Osteocyte (in vitro differentiated cells): ENCODE measurements at places on chromosomes 1 and 21.

GRCh38 chr1:57060451-57060850 is 94.6 kb upstream of the C8B start:
- no peak for DNase-seq

- DNase-seq: no peak
Observed at GRCh38 chr1:21537511-21537931, 28.3 kb downstream of the ALPL start.

- peak; percentile 63 for DNase-seq
Observed at GRCh38 chr1:41329662-41330587, 31.3 kb upstream of the FOXO6 start.

- DNase-seq: no peak
Observed at GRCh38 chr1:243598433-243598832, 251.6 kb downstream of the AKT3 start.

- DNase-seq: no peak
Observed at GRCh38 chr1:117188816-117189437, 21.8 kb downstream of the VTCN1 start.

GRCh38 chr1:110605901-110606656 is at the start of gene KCNA2:
Gene KCNA2 (minus strand): TSS chr1:110606358. CDS start chr1:110604782, 1,576 bp downstream.
- no peak for DNase-seq

DNA sequence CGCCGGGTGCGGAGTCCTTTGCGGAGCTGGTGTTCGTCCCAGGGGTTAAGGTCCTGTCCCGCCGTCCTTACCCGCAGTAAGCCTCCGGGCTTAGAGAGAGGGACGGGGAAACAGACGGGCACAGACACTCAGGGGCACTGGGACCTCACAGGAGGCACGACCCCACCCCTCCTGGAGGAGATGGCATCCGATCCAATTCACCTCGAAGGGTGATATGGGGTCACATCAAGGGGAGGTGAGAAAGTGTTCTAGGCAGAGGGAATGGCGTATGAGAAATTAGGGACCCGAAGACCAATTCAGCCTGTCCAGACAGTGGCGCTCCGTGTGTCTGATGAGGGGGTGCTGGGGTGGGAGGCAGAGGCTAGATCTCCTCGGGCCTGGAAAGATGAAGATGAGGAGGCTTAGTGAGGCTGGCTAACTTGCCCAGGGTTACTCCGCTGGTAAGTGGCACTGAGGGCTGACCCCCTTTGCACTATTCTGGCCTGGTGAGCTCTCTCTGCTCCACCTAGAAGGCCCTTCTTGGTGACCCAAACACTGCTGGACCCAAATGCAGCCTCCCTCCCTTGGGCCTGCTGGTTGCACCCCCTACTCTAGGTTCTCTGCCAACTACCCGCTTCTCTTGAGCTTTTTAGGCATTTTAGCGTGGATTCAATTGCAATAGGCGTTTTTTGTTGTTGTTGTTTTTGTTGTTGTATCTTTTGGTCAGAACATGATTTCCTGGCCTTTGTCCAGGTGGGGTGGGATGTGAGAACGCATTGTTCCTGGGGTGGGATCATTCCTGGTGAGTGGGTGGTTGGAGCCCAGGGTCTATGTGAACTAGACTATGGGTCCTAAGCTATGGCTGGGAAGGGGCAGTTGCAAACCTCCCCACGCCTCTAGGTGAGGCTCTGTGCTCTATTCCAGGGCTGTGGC is 12.3 kb downstream of the BTBD19 start:
- no peak for DNase-seq

DNA sequence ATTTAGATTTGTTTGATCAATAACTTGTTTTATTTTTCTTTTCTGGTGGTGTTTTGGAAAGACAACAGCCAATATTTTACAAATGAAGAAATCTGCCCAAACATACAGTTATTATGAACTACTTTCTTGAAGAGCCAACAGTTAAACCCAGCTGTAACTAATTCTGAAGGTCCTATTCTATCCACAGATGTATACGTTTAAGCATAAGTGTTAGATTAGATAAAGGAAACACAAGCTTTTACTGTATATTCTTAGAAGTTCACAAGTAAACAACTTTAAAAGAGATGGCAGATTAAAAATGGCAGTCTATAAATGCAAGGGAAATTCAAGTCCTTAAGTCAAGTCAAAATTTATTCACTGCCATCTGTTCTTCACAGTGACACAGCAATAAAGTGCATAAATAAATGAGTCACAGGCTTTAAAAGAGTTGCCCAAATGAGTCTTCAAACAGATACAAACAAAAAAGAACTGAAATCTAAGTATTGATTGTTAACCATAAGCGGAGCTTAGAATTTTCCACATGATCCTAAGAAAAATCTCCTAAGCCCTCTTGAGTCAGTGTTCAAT is 49.9 kb upstream of the KCNH1 start:
- no peak for DNase-seq

GRCh38 chr1:3668148-3668547 is 15.8 kb downstream of the TP73 start:
- DNase-seq: no peak

DNA sequence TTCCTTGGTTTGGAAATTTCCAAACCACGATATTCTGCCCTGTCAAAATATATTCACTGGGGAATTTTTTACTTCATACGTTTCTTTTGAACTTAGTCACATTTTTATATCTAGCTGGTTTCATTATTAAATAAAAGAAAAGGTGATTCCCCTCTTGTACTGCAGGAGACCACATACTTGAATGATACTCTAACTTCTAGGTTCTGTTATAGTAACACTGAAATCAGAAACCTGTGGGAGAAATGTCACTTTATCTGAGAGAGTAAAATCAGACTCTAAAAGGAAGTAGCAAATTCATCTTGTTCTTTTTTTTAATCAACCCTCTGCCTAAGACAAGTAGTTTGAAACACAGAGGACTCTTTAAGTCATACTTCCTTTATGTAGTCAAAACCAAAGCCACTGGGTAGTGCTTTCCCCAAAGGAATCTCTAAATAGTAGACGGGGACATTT is 34.4 kb downstream of the MRPL39 start:
- DNase-seq: no peak

GRCh38 chr21:8993943-8994639 is 1527.3 kb upstream of the TPTE start:
- no peak for DNase-seq

- no peak for DNase-seq
Observed at GRCh38 chr1:64865105-64865757, 101.1 kb downstream of the JAK1 start.

GRCh38 chr21:15260604-15261003 is 195.8 kb upstream of the NRIP1 start:
- DNase-seq: no peak

DNA sequence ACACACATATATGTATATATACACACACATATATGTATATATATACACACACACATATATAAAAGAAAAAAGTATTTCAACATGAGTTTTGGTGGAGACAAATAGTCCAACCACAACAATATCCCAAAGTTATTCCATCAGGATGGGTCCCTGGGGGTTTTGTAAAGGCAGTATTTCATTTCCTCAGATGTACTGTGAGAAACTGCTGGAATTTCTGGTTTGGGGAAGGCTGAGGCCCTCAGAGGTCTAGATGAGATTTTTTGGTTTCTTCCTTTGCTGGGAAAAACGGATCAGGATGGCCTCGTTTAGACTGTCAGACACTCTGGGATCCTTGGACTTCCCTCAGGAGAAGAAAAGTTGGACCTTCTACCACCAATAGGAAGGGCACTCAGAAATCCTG is 36.5 kb upstream of the TENT5B start:
- no peak for DNase-seq

DNA sequence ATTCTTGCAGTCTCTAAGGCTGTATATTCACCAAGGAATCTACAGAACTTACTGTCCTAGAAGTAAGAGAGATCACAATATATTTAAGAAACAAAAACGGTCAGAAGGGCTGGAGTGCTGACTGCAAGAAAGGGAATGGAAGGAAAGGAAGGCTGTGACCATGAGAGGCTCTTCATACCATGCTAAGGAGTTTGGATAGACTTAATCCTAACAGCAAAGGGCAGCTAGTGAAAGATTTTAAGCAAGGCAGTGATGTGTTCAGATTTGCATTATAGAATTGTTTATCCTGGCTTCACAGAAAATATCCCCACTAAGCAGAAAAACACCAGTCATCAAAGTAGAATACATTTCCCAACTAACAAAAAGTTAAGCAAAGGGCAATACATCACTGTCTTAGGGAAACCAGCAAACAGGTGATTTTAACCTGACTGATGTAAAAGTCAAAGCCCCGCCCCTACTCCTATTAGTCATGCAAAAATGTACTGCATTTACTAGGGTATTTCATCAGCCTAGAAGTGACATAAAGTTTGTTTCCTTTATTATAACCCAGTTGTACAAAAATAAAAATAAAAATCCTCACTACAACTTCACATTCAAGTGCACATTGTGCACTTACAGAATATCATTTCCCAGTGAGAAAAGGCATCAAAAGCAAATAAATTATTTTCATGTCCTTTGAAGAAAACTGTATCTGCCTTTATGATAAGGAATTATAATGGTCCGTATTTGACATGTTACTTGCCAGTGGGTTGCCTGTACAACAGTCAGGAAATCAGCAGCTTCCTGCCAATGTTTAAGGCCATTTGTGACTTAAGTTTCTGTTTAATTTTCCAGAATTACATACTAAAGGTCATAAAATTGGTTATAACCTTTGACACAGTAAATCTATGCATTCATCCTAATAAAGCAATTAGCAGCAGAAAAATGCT is 17.2 kb downstream of the JAK1 start:
- no peak for DNase-seq

- DNase-seq: no peak
Observed at GRCh38 chr1:154813300-154813816, 56.7 kb downstream of the KCNN3 start.
